ENCODE measurements at places on chromosomes 7 and 10.

DNA sequence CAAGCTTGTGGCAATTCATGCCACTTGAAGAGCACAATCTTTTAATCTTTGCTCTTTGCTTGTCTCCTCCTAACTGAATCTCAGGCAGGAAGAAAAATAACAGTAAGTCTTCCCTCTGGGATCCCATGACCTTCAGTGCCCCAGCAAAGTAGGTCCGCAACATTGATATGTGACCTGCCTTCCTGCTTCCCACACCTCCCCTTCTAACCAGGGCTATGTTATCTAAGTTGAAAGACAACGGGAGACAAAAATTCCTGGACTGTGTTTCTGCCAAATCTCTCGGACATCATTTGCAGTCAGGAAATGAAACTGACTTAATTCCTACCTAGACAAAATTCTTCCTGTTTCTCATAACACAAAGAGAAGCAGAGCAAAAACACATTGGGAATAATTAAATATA, 53.8 kb downstream of the C10orf90 start:
- no peak for DNase-seq

DNA sequence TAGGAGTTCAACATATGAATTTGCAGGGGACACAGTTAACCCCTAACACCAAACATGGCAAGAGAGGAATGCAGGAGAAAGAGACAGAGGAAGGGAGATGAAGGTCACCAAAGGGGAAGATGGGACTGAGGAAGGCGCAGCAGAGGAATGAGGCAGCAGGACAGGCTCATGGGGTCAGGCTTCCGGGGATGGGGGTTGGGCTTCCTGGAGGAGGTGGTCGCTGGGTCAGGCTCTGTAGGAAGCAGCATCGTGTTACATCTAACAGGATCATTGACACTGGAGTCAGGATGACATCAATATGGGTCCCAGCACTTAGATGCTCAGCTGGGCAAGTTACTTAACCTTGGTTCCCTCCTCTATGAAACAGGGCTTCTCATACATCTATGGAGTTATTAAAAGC, 113.2 kb downstream of the NPTX2 start:
- DNase-seq: no peak

DNA sequence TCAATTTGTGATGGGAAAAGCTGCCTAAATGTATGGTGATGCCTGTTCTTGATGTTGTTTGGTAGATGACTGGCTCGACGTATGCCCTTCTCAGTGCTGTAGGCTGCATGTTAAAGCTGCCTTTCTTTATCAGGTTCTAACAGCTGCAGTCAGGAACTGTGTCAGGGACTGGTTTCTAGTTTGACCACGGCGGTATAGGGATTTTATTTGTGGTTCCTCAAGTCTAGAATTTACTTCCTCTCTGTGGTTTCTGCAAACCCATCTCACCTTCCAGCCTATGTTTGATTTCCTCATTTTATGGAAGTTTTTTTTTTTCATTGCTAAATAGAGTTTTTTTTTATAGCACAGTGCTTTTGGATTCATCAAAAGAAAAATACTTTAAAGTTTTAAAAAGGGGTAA, 26.5 kb downstream of the LMTK2 start:
- DNase-seq: no peak

- DNase-seq: no peak
Measured at GRCh38 chr7:102214477-102215072, 72.1 kb upstream of the SH2B2 start.

DNA sequence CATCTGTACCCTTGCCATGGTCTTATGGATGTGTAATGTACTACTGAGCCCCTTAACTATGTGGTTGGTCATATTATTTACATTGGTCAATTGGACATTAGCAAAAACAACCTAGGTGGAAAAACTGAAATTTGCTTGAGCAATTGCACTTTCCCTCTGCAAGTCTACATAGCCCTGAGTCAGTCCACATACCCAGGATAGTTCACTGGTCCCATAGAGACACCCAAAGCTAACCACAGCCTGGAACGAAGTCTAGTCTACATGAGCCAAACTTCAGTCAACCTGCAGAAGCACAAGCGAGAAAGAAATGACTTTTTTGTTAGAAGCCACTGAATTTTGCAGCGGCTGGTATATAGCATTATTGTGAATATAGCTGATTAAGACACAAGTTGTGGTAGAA, 37.6 kb upstream of the COL1A2 start:
- no peak for DNase-seq

DNA sequence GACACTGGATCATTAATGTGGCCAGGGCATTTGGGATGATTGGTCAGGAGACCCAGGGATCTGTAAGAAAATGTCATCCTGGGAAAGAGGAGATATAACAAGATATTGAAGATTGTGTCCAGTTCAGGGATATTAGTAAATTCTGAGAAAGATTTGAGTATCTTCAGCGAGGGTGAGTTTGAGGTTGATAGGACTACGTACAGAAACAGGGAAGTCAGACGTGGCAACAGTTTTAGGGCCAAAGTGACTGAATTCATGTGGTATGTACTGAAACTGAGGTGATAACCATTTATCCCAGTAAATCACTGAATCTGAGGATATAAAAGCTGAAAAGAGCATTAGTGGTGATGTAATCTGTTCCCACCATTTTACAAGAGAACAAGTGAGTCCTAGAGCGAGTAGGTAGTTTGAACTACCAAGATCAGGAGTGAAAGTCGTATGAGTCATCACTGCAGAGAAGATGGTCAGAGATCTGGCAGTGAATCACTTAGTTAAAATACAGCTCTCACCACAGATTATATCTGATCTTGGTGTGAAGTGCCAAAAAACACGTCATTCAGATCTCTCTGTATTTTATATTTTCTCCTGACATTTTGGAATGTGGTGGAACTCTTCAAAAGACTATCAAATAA, 220.5 kb downstream of the CDK14 start:
- DNase-seq: no peak

Measured in frontal cortex (tissue), 4 donors.